ENCODE measurements at places on chromosomes 13 and 19. TPM values are rescaled to one million over a fixed set of nuclear protein-coding genes. Genes with fewer than 3 reads are reported as not detected.
A peak's percentile ranks its signal among the peaks of the same experiment; 100 is the strongest.

Gene F2RL3
- polyA plus RNA-seq, result 1.5 TPM

Gene SPC24
- 24.9 TPM for polyA plus RNA-seq

Gene CDC37
- polyA plus RNA-seq, result 164 TPM

DNA sequence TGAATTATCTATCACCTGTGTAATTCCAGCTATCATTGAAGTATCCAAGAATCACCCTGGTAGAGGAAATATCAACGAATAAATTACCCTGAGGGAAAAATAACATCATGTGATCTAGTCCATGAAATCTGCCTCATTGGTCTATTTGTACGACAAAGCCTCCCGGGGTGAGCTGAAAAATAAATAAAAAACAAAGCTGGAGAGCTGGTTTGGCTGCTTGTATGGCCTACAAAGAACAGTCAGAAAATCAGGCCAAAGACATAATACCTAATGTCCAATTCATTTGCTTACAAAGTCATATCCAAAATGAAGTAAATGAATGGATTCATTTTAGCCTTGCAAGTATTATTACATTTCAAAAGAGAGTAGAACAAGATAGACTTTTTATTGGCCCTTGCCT lies 449.9 kb downstream of the KLF12 start:
- no peak for DNase-seq

- DNase-seq, result peak; percentile 48
Measured at GRCh38 chr13:110644892-110645521, 29.7 kb downstream of the NAXD start.

DNA sequence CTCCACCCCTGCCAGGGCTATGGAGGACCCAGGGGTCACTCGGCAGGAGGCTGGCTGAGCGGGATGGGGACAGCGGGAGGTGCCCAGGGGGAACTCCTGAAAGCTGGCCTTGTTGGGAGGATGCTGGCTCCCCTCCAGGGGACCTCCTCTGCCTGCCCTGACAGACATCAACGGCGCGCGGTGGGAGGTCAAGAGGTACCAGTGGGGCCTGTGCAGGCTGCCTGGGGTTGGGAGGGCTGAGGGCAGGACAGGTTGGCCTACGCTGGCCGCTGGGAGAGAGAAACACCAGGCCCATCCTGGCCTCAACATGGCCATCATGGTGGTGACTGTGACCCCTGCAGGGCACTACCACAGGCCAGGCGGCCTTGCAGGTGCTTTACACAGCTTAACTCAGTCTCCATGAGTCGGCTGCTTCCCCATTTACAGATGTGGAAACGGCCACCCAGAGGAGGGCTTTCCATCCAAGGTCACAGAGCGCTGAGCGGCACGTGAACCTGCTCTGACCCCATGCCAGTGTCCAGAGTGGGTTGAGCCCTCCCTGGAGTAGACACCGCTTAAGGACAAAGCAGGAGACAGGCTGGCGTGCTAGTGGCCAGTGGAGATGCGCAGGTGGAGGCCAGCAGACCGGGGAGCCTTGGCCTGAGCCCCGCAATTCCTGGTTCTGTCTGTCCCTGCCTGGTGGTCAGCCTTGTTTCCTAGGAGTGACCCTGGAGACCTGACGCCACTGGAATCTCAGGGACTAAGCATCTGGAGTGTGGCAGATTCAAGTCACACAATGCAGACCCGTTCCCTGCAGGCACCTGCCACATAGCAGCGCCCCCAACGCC lies 27.6 kb downstream of the CEBPG start:
- DNase-seq, result no peak

- no peak for DNase-seq
Measured at GRCh38 chr19:16943942-16944625, 55.3 kb downstream of the F2RL3 start.

DNA sequence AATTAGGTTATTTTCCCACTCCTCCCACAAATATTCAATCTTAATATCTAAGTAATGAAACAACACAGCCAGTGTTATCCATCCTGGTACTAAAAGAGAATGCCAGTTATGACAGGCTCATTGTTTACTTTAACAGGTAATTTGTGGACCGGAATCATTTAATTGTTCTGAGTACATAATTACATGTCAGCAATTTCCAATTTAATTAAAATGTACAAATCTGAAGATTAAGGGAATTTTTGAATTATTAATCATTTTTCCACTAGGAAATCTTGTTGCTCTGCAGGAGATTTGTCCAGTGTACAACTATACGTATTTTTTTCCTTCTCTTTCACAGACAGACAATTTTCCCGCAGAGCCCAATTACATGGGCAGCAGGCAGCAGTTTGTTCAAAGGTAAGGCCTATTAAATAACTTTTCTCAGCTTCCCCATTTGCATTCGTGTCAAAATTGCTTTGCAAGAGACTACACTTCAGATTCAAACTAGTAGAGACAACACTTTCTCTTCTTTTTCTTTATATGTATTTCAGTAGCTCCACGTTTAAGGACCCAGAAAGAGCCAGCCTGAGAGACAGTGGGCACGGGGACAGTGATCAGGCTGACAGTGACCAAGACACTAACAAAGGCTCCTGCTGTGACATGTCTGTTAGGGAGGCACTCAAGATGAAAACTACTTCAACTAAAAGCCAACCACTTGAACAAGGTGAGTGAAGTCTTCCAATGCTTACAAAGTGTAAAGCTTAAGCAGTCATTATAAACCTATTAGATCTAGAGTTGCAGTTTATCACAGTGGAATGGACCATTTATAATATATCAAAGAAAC lies 34.8 kb downstream of the PCDH17 start:
- no peak for DNase-seq

DNA sequence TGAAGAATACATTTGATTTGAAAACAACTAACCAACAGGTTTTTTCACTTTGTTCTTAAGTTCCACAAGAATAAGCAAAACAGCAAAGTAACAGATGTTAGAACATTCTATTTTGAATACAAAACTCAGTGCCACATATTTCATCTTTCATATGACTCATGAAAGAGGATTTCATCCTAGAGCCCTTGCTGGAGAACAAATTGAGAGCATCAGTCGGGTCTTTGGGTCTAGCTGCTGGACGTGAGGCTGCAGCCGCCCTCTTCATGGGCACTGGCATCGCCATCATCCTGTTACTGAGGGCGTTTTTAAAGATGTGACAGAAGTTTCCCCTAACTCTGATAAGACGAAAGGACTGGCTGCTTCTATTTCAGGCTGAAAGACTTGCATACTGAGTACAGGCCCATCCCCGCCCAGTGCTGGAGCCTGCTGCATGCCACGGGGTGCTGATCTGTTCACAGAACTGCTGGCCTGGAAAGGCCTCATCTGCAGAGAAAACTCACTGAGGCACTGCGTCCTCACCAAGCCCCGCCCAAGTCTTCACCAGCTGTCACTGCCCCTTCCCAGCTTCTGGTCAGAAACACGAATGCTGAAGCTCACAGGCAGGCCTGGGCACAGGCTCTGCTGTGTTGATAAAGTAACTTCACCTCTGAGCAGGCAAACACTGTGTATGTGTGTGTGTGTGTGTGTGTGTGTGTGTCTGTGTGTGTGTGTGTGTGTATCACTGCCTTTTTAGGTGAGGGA lies 101.4 kb downstream of the TUBGCP3 start:
- no peak for DNase-seq

DNA sequence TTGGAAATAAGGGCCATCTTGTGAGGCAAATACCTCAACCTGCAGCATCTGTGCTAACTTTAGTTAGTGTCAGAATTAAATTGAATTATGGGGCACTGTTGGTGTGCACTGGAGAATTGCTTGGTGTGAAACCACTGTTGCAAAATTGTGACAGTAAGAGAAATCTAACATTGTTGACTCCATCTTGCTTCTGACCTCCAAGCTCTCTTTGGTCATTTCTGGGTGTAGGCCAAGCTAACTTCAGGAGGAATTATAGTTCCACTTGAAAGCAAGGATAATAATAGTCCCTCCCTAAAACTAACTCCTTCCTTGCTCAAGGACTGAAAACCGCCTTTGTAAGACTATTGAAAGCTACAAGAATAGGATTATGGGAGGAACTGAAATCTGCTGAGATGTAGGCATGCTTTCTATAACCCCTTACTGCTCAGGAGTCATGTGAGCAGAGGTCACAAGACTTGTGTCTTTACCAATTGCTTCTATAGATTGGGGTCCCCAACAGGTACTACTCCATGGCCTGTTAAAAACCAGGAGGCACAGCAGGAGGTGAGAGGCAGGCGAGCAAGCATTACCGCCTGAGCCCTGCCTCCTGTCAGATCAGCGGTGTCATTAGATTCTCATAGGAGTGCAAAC lies 24.9 kb upstream of the GAS6 start:
- DNase-seq, result no peak

- no peak for DNase-seq
Measured at GRCh38 chr13:72198967-72199560, 332.1 kb upstream of the DACH1 start.

- DNase-seq, result no peak
Measured at GRCh38 chr13:112333756-112334543, 42.2 kb upstream of the SPACA7 start.
